GM12864 (cell line): ENCODE measurements at places on chromosomes 2 and 18.

- DNase-seq = peak; percentile 69
Measured at GRCh38 chr18:59876310-59876626, 23.5 kb upstream of the PMAIP1 start.

DNA sequence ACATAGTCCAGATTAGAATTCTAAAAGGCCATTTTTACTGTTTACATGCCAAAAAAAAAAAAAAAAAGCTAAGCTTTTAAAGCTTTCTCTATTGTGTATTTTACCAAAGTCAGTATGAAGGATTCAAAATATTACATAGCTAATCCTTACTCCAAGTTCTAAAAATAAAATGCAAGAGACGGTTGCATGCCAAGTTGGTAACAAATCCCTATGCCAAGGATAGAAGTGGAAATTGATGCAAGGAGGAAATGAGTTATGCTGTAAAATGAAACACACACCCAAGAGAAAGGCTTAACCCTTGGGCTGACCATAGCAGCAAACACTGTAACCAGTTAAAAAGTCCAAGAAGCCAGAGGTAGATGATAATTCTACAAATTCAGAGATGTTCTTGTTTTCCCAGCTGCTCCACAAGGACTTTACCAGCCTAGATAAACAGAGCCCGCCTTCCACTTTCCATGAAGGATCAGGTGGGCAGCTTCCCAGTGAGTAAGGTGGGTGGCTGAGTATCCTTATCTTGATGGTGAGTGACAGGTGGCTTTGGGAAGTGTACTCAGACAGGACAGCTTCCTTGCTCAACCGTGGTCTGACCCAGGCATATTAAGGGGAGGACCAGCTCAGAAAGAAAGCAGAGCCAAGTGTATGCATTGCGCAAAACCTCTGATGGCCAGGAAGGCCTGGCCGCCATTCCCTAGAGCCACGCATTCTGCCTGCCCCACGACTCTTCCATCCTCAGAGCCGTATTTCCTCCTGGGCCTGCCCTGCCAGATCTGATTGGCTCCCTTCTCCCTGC lies 34.4 kb downstream of the ATP8B1 start:
- no peak for DNase-seq

DNA sequence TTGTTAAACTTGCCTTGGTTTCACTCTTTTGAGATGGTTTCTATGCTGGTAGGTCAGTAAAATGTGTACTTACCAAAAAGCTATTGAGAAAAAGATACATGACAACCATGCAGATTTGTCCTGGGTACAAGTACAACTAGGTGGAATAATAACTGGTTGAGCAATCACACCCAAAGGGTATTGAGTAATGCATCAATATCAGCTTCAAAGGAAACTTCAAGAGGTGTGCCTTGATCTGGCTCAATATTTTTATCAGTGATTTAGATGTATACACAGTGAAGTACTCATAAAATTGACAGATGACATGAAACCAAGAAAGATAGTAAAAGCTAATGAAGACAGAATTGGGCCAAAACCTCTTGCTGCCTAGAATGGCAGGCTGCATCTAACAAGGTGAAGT lies 21.7 kb upstream of the GALNT1 start:
- DNase-seq = no peak

GRCh38 chr2:57880446-57880845 lies 166.2 kb upstream of the VRK2 start:
- DNase-seq = no peak

- DNase-seq = no peak
Measured at GRCh38 chr2:69601179-69601612, 42.3 kb downstream of the AAK1 start.

- peak; percentile 25 for DNase-seq
Measured at GRCh38 chr2:196380098-196380497, 208.7 kb upstream of the STK17B start.

- DNase-seq = no peak
Measured at GRCh38 chr2:232419245-232420072, 12.8 kb downstream of the ALPG start.

- no peak for DNase-seq
Measured at GRCh38 chr18:70981400-70982140, 692.7 kb downstream of the SOCS6 start.

- no peak for DNase-seq
Measured at GRCh38 chr2:235551965-235552364, 58.1 kb downstream of the AGAP1 start.

- DNase-seq = no peak
Measured at GRCh38 chr2:62631160-62632085, 74.1 kb upstream of the EHBP1 start.

GRCh38 chr2:236584521-236585384 lies 15.1 kb downstream of the ACKR3 start:
- DNase-seq = no peak
